ENCODE measurements at places on chromosomes 12 and 14. TPM values are rescaled to one million over a fixed set of nuclear protein-coding genes. Genes with fewer than 3 reads are reported as not detected.

The CCND2 gene
- 2.8 TPM for total RNA-seq

The NPAS3 gene
- not detected for total RNA-seq

The LPAR5 gene
- not detected for total RNA-seq

The POU6F1 gene
- total RNA-seq, result 0.90 TPM

The ACRBP gene
- total RNA-seq, result not detected

The WSCD2 gene
- not detected for total RNA-seq

The AKAP3 gene
- 0.56 TPM for total RNA-seq

The KRAS gene
- 9.3 TPM for total RNA-seq

The LMO3 gene
- total RNA-seq, result 1.7 TPM

The PTPRO gene
- total RNA-seq, result 0.18 TPM

The KLHL42 gene
- total RNA-seq, result 33.1 TPM

The LHX5 gene
- total RNA-seq, result not detected

The RIMBP2 gene
- not detected for total RNA-seq

The ART4 gene
- not detected for total RNA-seq

The C12orf54 gene
- not detected for total RNA-seq

The MEG3 gene
- 32.5 TPM for total RNA-seq

The KCNA1 gene
- total RNA-seq, result not detected

The RFLNA gene
- not detected for total RNA-seq

The SLC6A12 gene
- not detected for total RNA-seq

The LRRC9 gene
- not detected for total RNA-seq

The PLA2G1B gene
- total RNA-seq, result not detected

The FAM186B gene
- 0.28 TPM for total RNA-seq

The RGS6 gene
- not detected for total RNA-seq

The A2M gene
- 0.56 TPM for total RNA-seq

The CRIP1 gene
- total RNA-seq, result not detected

The SYNDIG1L gene
- not detected for total RNA-seq

The RFX4 gene
- not detected for total RNA-seq

The CHGA gene
- not detected for total RNA-seq

The MTERF2 gene
- total RNA-seq, result 3.0 TPM

The GPR84 gene
- total RNA-seq, result not detected

The DBX2 gene
- total RNA-seq, result not detected

The PARP11 gene
- 1.7 TPM for total RNA-seq

The C14orf39 gene
- 0.36 TPM for total RNA-seq

The CD163L1 gene
- total RNA-seq, result 1.6 TPM
